T-helper 22 cell (primary cell): ENCODE measurements at places on chromosomes 13 and 19.

- no peak for DNase-seq
These were observed 81.6 kb upstream of the CSNK1A1L start for GRCh38 chr13:37187105-37187504.

DNA sequence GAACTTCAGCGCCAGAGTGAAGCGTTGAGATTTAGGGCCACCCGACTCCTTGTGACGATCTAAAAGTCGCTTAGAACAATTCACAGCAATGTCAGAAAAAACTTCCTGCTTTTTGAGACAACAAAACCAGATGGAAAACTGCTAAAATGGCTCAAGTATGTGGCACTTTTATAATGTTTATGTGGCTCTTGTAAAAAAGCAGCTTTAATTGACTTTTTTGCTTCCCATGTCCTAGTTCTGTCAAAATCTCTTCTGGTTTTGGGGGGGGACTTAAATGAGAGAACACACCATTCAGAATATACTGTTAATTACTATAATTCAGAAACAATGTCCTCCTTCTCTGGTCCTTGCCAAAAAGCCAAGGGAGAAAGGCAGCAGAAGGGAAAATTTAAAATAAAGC is 154.7 kb upstream of the LSM14A start:
- no peak for DNase-seq

DNA sequence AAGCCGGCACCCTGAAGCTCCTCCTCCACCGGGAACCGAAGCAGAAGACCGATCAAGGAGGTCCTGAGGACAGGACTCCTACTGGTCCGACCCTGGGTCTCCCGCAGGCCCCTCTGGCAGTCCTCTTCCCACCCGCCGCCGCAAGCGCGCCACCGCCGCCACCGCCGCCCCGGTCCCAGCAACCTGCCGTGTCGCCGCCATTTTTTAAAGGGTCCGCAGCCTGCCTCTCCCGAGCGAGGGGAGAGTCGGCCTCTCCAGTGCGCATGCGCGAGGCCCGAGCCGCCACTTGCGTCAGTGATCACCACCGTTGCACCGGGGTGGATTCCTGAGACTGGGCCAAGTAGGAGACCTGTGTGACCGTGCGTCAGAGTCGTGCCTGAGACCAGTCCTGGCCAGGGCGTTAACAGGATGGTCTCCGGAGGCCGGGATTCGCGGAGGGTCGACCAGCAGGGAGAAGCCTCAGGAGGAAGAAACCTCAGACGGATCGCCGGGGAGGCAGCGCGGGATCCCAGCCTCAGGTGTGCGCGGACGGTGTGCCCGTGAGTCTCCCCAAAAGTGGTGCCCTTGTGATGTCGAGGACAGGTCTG is 51.6 kb downstream of the ZNF146 start:
- DNase-seq = no peak

- no peak for DNase-seq
These were observed 74.9 kb downstream of the ALOX5AP start for GRCh38 chr13:30810261-30810701.

DNA sequence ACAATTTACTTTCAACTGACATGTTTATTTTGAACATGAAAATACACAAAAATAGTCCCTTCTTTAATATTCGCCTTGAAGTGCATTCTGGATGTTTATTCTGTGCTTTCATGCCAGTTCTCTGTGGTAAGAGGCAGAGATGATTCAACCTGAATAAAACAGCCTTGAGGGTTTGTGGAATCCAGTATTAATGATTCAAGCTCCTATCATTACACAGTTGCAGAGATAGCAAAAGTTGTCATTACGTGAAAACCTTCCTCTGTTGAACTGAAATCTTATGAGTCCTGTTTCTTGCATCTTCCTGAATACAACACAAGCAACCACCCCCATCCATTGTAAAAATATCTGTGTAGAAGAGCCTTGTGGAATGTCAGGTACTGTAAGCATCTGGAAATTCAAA is 142.3 kb upstream of the HTR2A start:
- no peak for DNase-seq

- DNase-seq = no peak
These were observed 621 bp downstream of the FBL start for GRCh38 chr19:39845584-39845932.

- no peak for DNase-seq
These were observed 45.0 kb upstream of the SLC15A1 start for GRCh38 chr13:98797456-98797855.

DNA sequence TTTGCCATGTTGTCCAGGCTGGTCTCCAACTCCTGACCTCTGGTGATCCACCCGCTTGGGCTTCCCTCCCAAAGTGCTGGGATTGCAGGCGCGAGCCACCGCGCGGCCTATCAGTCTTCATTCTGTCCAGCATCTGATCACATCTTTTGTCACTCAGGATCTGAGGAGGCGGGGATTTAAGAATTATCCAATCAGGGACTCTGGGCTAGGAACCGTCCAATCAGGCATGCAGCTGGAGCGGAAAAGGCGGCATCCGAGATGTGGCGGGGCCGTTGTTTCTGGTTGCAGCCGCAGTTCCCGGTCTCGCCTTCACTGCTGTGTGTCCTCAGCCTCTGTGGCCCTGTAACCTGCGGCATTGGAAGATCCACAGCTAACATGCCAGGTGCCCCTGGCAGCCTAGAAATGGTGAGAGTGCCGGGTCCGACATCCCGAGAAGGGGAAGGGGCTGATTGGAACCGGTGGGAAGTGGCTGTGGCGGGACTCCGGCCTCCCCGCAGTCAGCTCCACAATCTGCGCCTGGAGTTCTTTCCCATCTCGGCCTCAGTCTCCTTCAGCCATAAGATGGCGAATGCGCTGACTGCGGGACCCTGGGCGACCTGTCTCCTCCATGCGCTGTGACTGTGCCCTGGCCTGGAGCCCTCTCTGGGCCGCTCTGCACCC is at the start of gene ZNF729:
Gene ZNF729 (plus strand): TSS at position 291 of the 660 bp plus-strand sequence. CDS start 85 bp downstream, at position 376.
- DNase-seq = no peak

GRCh38 chr13:71758828-71759227 is 108.2 kb downstream of the DACH1 start:
- no peak for DNase-seq

DNA sequence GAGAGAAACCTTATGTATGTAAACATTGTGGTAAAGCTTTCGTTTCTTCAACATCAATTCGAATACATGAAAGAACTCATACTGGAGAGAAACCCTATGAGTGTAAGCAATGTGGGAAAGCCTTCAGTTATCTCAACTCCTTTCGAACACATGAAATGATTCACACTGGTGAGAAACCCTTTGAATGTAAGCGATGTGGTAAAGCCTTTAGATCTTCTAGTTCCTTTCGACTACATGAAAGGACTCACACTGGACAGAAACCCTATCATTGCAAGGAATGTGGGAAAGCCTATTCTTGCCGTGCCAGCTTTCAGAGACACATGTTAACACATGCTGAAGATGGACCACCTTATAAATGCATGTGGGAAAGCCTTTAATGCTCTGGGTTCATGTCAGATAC is 24.7 kb downstream of the ZNF136 start:
- no peak for DNase-seq

DNA sequence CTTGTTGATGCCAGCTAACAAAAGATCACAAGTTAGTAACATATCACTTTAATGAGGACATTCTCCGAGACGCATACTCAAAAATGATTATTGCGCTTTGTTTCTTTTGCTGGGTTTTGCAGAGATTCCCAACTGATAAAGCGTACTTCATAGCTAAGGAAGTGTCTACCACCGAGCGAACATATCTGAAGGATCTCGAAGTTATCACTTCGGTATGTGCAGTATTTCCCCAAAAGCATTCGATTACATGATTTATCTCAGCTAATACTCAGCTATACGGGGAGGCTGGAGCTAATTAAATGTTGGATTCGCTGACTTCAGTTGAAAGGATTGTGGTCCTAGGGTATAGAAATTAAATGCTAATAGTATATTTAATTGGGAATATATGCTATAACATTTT is 166.3 kb downstream of the STK24 start:
- no peak for DNase-seq

- no peak for DNase-seq
These were observed 278.0 kb downstream of the FGF9 start for GRCh38 chr13:21948769-21949474.

DNA sequence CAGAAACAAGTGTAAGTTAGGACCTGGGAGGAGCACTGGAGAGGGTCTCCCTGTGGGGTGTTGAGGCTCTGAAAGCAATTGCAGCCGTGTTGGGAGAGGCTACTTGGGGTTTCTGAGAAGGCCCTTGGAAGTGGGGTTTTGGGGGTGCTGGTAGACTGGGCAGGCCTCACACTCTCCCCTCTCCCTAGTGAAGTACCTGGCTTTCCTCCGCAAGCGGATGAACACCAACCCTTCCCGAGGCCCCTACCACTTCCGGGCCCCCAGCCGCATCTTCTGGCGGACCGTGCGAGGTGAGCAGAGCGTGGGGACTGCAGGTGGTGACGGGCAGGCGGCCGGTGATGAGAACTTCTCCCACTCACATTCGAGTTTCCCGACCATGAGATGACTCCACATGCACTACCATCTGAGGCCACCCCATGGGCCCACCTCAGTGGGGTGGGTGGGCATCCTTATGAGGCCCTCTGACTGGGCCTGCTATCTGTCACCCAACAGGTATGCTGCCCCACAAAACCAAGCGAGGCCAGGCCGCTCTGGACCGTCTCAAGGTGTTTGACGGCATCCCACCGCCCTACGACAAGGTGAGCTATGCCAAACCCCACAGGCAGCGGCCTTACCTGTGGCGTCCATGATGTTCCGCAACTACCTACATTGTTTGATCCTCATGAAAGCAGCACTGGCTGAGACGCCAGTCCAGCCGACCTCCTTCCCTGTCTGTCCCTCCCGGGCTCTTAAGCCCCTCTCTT is 3.0 kb downstream of the RPL13A start:
- no peak for DNase-seq

- no peak for DNase-seq
These were observed 43.2 kb downstream of the SUGT1 start for GRCh38 chr13:52695856-52696255.
